CD4-positive, alpha-beta T cell treated with Interleukin-4 for 4 hours (primary cell): ENCODE measurements at places on chromosomes 7 and 10.

GRCh38 chr10:119314061-119314460, 106.7 kb downstream of the GRK5 start:
- no peak for DNase-seq

DNA sequence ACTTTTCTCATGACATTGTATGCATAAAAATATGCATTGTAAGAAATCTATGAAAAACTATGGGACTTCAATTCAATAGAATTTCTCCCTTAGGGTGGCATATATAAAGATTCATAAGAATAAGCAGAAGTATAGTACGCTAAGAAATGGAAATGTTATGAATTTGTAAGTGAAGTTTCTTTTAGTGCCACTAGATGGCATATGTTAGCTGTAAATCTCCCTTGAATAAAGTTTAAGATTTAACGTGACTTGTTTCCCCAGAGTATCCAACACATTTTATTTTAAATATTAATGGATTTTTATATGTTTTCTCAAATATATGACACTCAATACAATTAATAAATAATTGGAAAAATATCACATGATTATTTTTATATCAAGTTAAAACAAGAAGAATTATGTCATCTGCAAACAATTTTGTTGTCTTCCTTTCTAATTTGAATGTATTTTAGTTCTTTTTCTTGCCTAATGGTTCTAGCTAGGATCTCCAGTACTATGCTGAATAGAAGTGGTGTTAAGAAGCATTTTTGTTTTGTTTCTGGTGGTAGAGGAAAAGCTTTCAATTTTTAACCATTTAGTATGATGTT, 287.2 kb downstream of the HGF start:
- peak; percentile 6 for DNase-seq

GRCh38 chr7:131189488-131189887, 138.2 kb upstream of the MKLN1 start:
- DNase-seq, result no peak

DNA sequence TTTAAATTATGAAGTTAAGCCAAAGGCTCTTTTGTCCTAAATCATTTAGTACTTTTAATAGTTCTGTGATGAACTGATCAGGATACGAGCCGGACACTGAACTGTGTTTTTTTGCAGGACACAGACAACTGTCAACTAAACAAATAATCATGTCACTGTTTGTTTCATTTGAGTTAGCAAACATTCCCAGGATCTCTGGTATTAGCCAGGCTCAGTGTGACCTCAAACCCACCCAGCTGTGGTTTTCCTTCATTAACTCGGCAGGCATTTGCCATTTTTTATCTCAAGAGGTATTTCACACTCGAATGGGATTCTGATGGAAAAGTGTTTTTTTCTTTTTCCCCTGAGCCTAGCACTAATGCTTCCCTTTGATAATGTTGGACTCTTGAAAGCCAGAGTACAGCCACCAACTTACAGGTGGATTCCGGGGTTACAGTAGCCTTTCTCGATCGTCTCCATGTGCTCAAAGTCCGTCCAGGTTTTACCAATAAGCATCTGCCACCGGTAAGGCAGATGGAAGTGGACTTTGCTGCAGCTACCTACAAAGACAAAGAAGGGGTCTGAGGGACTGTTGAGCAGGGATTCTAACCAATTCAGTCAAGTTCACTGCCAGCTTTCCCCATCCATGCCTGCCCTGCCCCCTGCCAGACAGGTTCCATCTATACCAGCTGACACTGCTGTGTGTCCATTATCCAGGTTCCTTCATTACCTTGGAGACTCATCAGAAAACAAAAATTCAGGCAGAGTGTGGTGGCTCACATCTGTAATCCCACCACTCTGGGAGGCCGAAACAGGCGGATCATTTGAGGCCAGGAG, 33.4 kb downstream of the ZC3HAV1 start:
- no peak for DNase-seq

GRCh38 chr10:70350501-70350900, 31.9 kb downstream of the LRRC20 start:
- DNase-seq, result no peak

DNA sequence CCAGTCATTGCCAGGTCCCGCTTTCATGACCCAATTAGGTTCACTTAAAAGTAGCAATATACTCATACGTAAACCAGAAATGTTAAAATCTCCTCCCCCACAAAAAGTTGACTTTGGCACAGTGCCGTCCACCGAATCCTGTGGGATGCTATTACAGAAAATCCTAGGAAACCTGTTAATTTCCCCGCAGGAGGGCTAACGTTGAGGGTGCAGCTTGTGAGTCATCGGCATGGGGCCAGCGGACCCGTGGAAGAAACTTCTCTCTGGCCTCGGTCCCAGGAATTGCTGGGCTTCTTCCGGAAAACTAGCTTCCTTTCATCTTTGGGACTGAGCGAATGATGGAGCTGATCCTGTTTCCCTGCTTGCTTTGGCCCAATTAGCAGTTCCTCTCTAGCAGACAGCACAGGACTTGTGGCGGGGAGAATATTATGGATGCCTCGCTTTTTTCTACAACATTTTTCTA, 13.5 kb downstream of the CRYGN start:
- no peak for DNase-seq
